ENCODE measurements at places on chromosomes 6 and 20.

- DNase-seq = no peak
These were observed 911.0 kb upstream of the CITED2 start for GRCh38 chr6:140285471-140285870.

GRCh38 chr6:80454661-80455365 is 348.3 kb downstream of the BCKDHB start:
- DNase-seq = no peak

- no peak for DNase-seq
These were observed 40.9 kb downstream of the LY86 start for GRCh38 chr6:6629402-6629801.

DNA sequence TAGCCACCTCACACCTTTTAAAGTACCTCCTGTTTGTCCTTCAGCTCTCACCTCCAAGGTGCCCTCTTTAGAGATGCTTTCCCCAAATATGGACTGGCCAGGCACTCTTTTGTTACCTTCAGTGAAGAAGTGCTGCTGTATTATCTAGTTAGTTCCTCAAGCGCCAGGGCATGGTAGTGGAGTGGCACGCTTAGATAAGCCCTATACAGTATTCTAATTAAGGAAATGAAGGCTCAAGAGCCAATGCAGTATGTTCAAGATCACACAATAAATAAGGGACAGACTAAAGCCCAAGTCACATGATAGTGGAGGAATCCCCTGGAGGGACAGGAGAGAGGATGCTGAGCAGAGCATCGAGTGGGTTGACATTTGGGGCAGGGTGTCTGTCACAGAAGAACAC is 28.5 kb upstream of the GFOD1 start:
- no peak for DNase-seq

- no peak for DNase-seq
These were observed 26.4 kb downstream of the RPP40 start for GRCh38 chr6:4977468-4977867.

DNA sequence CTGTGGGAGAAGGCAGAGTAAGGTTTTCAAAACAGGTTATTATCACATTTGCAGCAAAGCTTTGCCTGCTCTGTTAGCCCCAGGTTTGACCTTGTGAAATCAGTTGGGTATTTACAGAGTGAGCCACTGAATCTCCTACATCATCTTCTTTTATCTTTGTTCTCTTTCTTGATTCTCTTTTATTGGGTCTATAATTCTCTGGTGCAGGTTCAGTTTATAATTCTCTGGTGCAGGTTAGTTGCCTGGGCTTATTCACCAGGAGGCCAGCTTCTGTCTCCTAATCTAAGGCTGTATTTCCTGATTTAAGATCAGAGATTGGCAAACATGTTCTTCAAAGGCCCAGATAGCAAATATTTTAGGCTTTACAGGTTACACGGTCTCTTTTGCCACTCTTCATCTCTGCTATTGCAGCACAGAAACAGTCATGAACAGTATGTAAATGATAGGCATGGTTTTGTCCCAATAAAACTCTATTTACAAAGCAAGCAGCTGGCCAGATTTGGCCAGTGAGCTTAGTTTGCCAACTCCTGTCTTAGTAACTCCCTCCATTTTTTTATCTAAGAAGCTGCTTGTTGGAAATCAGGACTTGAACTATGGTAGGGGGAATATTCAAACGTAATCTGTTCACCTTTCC is 205.0 kb upstream of the RIMS1 start:
- no peak for DNase-seq

DNA sequence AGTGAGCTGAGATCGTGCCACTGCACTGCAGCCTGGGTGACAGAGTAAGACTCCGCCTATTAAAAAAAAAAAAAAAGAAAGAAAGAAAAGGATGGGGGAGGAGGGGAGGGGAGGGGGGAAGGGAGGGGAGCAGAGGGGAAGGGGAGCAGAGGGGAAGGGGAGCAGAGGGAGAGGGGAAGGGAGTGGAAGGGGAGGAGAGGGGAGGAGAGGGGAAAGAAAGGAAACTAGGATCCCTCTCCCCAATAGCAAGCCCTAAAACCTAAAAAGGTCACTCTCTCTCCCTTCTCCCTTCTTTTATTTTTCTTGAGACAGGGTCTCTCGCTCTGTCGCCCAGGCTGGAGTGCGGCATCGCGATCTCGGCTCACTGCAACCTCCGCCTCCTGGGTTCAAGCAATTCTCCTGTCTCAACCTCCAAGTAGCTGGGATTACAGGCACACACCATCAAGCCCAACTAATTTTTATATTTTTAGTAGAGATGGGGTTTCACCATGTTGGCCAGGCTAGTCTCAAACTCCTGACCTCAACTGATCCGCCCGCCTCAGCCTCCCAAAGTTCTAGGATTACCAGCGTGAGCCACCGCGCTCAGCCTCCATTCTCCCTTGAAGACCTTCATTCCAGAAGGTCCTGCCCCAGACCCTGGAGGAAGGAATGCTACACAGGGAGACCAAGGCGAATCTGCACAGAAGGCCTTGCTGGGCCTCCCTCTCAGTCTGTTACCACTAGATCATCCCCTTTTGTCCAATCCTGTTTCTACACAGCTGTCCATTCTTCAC is 45.8 kb upstream of the PIM1 start:
- no peak for DNase-seq

GRCh38 chr6:166275714-166276166 is 32.5 kb downstream of the PRR18 start:
- peak; percentile 77 for DNase-seq

GRCh38 chr6:62570372-62570771 is 284.3 kb upstream of the KHDRBS2 start:
- no peak for DNase-seq

DNA sequence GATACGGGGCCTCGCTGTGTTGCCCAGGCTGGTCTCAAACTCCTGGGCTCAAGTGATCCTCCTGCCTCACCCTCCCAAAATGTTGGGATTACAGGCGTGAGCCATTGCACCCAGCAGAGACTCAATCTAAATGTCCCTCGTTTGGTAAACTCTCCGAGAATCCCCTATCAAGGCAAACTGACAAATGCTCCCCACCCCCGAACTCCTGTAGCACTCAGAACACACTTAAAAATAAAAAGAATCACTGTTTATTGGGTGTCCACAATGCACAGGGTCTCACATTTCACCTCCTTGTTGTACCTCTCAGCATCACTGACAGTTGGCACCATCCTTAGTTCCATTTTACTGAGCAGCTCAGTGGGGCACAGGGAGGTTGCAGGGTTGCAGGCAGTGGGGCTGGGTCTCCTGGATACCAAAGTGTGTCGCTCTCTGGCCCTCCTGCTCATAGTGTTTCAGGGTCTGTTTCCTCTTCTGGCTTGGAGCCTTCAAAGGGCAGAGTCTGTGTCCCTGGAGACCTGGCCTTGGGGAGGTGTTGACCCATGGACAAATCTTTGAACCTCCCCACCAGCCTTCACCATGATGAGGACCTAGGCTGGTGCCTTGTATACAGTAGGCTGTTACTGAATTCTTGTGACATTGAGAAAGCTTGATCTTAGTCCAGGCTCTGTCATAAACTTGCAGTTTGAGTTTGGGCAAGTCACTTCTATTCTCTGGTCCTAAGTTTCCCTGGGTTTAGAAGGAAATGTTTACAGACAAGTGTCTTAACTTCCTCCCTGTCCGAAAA is 8.5 kb upstream of the SRC start:
- no peak for DNase-seq

- DNase-seq = peak; percentile 77
These were observed 86.4 kb upstream of the CLDN20 start for GRCh38 chr6:155177363-155177961.

- DNase-seq = peak; percentile 86
These were observed at the start of gene GRIK2 for GRCh38 chr6:101393251-101393828. Gene GRIK2, plus strand, starts transcription at chr6:101393708.

GRCh38 chr6:42239333-42239732 is 21.7 kb upstream of the MRPS10 start:
- no peak for DNase-seq

DNA sequence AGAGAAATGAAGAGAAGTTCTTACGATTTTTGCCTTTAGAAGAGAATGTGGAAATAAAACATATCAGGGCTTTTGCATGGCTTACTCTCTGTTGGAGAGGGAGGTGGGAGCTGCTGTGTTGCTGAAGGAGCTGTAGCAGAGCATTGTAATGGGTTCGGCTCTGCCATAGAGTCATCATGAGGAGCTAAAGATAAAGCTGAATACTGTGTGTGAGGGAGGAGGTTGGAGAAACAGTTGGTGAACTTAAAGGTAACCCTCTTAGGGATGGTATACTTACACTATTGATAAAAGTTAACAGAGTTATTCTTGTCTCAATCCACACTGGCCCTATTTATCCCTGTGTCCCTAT is 34.8 kb downstream of the CTNNBL1 start:
- no peak for DNase-seq
